ENCODE measurements at places on chromosomes 7 and 10.

- no peak for DNase-seq
These were observed 266.2 kb downstream of the CREB5 start for GRCh38 chr7:28678431-28678965.

DNA sequence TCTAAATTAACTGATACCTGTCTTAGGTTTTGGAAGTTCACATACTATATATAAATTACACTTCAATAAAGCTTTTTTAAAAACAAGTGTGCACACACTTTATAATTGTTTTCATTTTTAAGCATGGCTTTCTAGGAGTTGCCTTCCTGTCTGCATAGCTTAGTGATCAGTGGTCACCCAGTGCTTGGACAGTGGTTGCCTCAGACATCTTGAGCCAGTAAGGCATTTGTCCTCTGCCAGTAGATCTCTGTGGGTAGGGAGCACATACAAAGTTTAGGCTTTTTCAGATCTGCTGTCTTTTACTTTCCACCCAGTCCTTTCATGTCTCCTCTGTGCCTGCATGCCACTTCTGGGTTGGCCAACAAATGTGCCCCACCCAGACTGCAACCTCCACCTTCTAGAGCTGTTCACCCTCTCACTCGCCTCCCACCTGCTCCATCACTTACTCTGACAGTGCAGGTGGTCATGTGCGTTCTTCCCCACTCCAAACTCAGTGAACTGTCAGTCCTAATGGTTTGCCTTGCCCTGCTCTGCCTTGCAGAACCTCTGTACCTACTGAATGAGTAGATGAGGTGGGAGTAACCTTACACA is 31.7 kb downstream of the TPST1 start:
- DNase-seq: no peak

- no peak for DNase-seq
These were observed 92.7 kb upstream of the MKX start for GRCh38 chr10:27838361-27838760.

DNA sequence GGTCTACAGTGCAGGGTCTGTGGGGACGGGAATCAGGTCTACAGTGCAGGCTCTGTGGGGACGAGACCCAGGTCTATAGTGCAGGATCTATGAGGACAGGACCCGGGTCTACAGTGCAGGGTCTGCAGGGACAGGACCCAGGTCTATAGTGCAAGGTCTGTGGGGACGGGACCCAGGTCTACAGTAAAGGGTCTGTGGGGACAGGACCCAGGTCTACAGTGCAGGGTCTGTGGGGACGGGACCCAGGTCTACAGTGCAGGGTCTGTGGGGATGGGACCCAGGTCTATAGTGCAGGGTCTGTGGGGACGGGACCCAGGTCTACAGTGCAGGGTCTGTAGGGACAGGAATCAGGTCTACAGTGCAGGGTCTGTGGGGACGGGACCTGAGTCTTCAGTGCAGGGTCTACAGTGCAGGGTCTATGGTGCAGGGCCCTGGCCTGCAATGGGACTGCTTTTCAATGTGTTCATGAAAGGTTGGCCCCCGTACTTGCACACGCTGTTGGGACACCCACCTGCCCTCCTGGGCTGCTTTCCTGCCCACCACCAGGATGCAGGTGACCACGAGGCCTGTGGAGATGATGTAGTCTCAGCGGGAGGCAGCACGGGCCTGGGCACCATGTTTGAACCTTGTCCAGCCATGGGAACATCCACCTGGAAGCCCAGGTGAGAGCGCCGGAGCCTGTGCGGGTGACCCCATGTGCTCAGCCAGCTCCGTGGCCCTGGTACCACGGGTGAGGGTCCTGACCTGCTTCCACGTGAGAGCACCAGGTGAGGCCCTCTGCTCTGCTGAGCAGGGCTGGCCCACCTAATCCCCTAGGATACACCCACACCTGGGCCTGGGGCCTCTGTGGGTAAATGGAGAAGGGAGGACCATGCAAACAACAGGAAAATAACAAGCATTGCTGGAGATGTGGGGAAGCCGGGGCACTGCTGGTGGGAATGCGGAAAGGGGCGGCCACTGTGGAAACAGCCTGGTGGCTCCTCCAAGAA is 91.4 kb upstream of the DIP2C start:
- DNase-seq: peak; percentile 0

DNA sequence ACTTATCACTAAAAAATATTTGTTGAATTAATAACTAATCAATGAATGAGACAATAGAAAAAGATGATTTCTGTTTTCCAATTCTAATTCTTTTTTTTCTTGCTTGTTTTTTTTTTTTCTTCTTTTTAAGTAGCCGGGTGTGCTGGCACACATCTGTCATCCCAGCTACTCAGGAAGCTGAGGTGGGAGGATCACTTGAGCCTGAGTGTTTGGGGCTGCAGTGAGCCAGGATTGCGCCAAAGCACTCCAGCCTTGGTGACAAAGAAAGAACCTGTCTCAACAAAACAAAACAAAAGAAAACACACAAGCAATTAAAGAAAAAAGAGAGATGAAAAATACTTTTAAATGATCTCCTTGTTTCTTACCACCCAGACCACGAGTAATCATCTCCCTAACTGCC is 1109.3 kb downstream of the REEP3 start:
- no peak for DNase-seq

DNA sequence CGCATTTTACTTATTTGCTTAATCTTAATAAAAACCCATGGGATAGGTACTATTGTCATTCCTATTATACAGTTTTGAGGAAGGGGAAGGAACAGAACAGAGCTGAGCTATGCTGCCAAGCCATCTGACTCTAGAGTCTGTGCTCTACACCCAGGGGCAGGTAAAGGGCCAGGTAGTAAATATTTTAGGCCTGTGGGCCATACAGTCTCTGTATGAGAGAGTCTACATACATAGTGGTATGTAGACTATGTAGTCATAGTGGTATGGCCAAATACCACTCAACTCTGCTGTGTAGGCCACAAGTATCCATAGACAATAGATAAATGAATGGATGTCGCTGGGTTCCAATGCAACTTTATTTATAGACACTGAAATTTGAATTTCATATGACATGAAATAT is 3.4 kb upstream of the SRI start:
- no peak for DNase-seq

DNA sequence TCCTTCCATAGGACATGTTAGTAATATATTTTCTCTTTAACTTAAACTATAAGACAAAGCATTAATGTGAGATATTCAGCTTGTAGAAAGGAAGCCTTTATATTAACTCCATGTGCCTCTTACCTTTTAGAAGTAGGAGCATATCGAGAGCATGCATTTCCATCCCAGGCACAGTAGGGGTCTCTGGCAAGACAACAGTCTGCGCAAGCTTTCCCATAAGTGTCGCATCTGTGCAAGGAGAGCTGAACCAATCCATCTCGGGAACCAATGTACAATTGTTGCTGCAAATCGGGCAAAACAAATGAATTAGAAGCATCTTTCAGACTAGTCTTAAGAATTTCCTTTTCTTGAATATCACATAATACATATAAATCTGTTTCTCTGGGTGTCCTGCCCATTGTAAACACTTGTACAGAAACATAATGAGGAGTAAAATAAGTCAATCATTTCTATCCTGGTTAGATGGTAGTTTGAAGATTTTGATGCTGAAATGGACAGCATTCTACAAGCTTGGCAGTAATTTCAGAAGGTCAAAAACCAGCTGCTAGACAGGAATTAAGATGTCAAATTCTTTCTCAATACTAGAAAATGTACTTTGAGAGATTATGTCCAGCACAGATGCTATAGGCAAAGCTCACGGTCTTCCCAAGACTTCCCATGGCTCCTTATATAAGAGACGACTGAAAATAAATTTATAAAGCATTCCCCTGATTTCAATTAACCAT is 171.8 kb downstream of the SEMA3D start:
- no peak for DNase-seq

GRCh38 chr7:46011501-46011900 is 90.4 kb upstream of the IGFBP3 start:
- DNase-seq: no peak

DNA sequence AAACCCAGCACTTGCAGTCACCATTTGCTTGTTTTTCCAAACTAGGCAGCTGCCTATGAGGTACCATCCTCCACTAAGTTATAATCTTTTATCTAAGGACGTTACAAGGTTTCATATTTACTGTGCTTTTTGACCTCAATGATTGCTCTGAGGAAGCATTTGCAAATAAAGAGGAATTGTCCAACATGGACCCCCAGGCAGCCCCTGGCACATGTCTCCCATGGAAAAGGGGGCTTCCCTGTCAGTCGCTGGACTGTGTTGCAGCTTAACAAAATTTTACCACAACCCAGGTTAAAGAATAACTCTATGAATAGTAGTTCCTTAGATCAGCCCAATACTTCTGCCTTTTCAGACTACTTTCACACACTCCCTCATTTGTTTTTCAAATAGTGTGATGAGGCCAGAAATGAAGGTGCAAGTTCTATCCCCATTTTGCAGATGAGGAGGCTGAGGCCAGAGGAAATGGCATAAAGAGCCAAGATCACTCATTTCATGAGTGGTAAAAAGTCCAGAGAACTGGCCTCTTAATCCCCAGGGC is 52.8 kb upstream of the ZPBP start:
- DNase-seq: no peak

DNA sequence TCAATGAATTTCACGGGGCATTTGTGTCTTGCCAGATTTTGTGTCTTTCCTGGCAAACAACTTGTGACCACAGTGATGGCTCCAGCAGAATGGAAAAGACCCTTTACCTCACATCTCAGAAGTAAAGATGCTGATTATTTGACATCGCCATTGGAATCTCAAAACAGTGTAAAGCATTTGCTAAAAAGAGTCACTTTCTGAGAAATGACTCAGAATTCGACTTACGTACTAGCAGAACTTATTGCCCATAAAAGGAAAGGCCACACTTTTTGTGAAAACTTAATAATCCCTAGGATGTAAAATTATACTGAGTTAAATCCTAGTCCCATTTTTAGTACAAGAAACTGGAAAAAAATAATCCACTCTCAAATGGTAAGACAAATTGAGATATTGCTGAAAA is 35.9 kb upstream of the PRKCQ start:
- DNase-seq: no peak

DNA sequence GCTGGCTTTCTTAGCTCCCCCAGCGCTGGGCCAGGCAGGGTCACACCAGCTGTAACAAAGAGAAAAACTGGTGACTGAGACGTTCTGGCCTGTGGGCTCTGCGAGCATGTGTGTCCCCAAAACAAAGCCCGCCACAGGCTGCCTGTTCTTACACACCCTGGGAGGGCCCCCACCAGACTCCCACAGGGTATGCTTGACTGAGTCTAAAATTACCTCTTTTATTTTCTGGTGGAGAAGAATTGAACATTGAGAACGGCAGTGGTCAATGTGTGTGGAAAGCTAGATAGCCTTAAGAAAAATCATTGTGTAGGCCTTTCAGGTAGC is 808 bp downstream of the C10orf71 start:
- no peak for DNase-seq

DNA sequence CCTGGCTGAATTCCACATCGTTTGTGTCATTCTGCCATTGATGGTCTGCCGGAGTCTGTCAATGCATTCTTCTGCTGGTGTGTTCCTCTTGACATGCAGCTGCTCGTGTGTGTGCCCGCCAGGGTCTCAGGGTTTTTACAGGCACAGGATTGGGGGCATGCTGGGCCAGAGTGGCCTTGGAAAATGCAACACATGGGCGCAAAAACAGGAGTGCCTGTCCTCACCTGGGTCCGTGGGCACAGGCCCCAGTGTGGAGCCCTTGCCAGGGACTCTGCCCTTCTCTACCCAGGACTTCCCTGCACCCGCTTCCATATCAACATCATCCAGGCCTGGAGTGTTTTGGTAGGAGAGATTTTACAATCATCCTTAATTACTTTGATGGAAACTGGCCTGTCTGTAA is 340.7 kb downstream of the KIF20B start:
- no peak for DNase-seq

DNA sequence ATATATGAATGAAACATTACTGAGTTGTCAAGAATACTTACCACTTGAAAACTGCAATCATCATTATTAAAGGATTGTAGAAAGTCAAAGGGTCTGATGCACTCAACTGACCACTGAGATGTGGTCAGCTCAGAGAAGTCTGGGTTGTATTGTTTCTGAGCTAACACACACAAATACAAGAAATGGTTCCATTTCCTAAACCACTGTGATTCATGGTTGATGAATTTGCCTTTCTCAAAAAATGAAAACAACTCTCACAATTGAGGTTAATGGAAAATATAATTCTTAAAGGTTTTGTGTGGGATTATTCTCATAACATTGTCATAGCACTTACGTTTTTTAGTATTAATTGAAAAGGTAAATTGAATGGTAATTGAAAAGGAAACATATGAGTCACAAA is 45.6 kb upstream of the TAS2R16 start:
- no peak for DNase-seq

- no peak for DNase-seq
These were observed 11.2 kb upstream of the CCSER2 start for GRCh38 chr10:84317174-84317573.

DNA sequence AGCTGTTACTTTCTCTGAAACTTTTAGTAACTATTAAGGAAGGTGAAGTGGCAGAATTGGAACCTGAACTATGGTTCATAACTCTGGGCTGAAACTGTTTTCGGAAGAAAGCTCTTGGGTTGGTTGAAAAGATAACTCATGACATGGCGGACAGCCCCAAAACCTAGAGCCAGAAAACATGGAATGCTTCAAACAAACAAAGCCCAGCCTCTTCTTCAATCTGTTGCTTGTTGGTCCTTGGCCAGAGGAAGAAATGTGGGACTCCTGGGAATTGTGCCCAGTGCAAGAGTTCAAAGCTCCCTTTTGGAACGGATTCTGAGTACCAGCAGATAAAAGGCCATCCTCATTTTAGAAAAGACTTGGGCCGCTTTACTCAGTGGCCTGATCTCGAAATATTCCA is 52.9 kb upstream of the CACNB2 start:
- DNase-seq: no peak

GRCh38 chr10:46215426-46215825 is 71.4 kb upstream of the ANTXRL start:
- no peak for DNase-seq

- DNase-seq: no peak
These were observed 217.0 kb downstream of the CREB5 start for GRCh38 chr7:28629216-28629842.

- no peak for DNase-seq
These were observed 985 bp upstream of the CYTH3 start for GRCh38 chr7:6273380-6273837.

DNA sequence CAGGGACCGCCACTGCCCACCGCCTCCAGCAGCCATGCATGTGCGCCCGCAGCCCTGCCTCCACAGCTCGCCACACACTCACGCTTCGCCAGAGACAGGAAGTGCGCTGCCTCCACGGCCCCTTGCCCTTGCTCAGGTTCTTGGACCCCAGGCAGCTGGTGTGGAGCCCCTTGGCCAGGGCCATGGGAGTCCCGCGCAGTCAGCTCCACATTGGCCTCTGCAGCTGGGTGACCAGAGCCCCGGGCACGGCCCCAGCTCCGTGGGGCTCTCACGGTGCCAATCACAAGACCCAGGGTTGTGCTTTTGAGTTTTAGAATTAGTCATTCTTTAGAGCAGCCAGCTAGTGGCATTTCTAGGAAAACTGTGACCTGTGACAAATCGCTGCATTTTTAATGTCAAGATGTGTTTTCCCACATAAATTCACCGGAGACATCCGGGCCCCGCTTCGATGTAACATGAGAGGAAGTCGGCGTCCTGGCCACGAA is 4.3 kb upstream of the UTF1 start:
- DNase-seq: no peak

Measured in DND-41 (cell line).